ENCODE measurements at places on chromosomes 7 and 10.

DNA sequence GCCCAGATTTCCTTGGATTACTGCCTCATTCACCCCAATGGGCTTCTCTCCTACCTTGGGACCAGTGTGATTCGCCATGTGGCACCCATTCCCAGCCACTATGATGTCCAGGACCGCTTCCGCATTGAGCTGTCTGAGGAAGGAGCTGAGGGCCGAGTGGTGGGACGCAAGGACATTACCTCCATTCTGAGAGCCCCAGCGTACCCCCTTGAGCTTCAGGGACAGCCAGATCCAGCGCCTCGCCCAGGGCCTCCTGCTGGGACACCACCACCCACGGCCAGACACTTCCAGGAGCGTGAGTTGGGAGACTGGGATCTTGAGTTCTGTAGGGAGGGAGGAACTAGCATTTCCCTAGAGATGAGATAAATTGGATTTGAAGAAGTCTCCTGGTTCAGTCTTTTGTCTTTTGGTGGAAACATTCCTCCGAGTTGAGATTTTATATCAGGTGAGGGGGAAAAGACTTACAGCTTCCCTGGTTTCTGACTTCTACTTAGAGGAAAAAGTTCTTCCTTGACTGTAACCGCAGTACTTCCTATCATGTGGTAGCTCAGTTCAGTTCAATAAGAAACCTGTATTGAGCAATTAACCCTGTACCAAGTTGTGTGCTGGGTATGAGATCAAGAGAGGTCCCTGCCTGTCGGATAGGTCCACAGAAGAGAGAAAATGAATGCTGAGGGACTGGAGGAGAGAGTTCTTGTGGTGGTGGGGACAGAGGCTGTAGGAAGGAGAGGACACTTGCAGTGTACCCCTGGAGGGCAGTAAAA lies 1.3 kb downstream of the MOSPD3 start:
- no peak for DNase-seq

DNA sequence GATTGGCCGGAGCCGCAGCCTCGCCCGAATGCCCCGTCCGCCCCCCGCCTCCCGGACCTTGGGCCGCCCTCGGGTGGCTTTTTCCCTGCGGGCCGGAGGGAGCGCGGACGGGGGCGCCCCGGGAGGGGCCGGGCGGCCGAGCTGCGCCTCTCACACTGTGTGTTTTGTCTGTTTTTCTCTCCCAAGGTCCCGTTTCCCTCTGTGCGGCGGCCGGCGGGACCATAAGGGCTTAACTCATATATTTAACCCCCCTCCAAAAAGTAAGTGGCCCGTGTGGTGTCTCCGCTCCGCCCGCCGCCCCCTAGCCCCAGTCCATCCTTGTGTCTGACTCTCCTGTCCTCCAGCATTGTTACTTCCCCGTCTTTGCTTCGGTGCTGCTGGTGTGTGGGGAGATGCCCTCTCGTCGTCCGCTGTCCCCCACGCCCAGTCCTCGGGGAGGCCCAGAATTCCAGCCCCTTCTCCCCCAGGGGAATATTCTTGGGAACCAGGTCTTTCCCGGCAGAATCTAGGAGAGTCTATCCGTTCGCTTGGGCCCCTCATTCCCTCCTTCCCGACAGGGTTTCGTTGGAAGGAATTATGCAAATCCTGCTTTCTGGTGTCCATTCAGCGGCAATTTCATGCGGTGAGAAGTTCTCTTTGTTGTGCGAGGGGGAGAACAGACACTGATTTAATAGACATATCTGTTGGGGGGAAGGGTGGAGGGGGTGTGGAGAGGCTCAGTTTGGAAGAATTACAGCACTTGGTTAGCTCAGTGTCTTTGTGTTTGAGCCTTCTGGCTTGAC lies 1.3 kb downstream of the LCOR start:
- no peak for DNase-seq

DNA sequence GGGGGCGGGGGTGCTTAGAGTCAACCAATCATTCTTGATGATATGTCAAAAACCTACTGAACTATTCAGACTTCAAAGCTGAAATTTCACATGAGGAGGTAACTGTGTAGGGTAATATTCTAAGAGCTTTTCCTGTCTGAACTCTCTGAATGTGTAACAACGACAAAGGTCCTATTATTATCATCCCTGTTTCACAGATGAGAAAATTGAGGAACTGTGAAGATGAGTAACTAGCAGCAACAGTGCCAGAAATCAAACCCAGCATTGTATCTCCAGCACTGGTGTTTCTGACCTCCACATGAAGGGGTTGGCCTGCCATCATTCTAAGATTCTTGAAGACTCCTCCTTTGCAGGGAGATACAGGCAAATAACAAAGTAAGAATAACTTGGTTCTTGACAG lies 294.7 kb upstream of the AOAH start:
- peak; percentile 22 for DNase-seq

DNA sequence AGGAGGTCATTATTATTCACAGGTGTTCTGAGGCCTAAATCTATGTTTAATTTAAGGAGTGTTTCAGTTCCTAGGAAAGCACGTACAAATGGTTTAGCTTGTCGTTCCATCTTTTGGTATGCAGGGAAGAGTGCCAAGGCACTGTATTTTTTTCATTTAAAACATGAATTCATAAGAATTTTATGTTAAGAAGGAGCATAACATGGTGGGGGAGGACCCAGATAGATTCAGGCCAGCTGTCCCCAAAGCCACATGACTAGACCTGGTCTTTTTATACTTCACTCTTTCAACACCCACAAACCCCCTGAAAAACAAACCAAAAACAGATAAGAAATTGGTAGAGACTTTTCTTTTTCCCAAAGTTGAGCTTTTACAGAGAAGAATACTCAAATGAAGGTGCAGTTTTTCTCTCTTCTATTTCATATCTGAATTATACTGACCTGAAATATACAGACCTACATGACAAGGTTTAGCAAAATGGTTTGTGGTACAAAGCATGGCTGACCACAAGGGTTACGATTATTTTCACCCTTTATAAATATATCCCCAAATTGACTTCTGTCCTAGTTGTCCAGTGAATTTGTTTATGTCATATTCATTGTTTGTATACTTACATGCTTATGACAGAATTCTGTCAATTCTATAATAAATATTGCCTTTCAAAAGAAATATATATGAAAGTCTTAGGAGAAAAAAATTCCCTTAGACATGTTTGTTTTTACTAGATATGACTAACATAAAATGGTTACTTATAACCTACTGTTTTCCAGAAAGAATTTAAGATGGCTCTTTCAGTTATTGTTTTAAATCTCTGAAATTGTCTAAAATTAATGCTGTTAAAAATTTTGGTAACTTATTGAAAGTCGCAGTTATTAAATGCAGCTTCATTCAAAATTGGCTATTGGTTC lies 71.3 kb downstream of the AP3M1 start:
- DNase-seq, result no peak

DNA sequence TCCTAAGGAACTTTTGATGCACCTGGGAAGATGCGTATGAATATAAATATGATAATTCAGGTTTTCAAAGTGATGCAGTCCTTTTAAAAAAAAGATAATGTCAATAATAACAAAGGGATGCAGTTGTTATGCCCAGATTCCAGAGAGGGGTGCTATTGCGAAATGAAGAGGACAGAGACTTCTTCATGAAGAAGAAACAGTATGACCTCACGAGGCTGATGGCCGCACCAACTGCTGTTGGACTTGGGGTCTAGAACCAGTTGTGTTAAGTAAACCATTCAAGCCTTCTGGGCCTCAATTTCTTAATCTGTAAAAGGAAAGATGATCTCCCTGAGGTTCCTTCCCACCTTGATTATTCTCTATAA lies 55.1 kb downstream of the LYZL2 start:
- DNase-seq, result no peak

GRCh38 chr10:43070121-43071085 lies 6.5 kb upstream of the RET start:
- DNase-seq, result no peak

- DNase-seq, result no peak
Observed at GRCh38 chr7:111091593-111092358, 849 bp downstream of the LRRN3 start.

GRCh38 chr7:28961972-28962371 lies 3.8 kb upstream of the TRIL start:
- DNase-seq, result no peak

DNA sequence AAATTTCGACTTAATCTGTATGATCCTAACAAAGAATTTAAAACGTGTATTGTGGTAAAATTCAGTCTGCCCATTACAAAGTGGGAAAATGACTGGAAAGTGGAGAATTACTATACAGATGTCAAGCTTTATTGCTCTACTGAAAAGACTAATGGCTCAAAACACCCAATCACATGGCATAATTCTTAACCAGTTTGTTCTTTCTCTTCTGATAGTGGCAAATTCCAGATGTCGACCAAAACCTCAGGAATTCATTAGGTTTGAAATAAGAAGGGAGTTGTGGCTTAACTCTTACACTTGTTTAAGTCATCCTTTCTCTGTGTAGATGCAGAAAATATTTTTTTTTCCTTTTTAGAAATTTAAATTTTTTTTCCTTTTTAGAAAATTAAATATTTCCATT lies 1254.9 kb upstream of the LRRN3 start:
- DNase-seq, result no peak

DNA sequence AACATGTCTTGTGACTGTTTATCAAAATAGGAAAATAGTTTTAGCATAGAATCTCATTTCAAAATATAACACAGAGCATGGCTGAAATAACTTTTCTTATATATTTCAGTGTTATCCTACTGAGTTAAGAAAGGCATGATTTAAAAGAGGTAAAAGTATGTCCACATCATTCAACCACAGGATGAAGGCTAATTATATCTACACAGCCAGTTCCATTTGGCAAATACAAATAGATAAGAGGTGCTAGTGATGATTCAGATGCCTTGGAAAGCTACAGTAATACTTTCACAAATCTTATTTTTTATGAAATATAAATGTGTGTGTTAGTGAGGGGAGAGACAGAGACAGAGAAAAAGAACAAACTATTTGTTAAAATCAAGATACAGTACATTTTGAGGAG lies 42.9 kb upstream of the PCDH15 start:
- no peak for DNase-seq

DNA sequence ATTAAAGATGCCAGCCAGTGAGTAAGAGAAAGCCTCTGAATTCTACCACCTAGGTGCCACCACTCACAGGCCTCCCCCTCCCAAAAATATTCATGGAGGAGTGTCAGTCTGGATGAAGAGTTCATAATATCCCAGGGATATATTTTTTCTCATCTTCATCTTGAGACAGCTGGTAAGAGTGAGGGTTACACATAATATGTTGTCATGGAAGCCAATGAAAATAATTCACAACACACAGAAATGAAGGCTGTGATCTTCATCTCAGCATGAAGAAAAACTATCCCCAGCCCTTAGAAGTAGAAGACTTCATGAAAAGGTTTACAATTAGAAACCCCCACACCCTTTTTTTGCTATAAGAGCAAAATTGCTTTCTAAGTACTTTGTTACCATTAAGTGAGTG lies 175.6 kb downstream of the DNAH11 start:
- DNase-seq, result no peak

DNA sequence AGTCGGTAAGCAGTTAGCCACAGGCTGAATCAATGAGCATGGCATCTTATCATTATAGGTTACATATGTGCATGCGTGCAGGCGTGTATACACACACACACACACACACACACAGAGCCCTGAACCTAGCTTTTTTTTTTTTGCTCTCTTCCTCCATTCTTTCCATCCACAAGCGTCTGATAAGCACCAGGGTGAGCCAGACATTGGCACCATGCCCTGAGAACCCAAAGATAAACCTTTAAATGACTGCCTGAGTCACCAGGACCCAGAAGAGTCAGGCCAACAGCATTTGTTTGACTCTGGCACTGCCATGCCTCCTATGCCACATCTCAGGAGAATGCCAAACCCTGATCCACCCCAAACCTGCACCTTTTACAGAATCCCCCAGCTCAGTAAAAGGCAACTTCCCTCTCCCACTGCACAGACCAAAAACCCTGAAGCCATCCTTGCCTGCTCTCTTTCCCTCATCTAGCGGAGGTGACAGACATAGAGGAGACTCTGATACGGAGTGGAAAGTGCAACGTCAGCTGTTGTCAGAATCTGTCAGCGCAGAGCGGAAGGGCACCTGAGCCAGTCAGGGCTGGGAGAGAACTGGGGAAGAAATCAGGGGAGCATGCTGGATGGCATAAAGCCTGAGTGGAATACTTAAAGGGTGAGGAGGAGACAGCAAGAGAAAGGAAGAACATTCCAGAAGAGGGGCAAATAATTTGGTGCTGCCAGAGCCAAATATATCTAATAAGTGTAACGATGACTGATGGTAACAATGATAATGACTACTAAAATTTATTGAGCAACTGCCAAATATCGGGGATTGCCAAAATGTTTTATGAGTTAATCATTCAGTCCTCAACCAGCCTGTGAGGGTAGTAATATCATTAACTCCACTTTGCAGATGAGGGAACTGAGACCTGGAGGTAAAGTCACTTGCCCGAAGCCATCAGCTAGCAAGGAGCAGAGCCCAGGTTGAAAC lies 3.2 kb downstream of the PARP12 start:
- no peak for DNase-seq

DNA sequence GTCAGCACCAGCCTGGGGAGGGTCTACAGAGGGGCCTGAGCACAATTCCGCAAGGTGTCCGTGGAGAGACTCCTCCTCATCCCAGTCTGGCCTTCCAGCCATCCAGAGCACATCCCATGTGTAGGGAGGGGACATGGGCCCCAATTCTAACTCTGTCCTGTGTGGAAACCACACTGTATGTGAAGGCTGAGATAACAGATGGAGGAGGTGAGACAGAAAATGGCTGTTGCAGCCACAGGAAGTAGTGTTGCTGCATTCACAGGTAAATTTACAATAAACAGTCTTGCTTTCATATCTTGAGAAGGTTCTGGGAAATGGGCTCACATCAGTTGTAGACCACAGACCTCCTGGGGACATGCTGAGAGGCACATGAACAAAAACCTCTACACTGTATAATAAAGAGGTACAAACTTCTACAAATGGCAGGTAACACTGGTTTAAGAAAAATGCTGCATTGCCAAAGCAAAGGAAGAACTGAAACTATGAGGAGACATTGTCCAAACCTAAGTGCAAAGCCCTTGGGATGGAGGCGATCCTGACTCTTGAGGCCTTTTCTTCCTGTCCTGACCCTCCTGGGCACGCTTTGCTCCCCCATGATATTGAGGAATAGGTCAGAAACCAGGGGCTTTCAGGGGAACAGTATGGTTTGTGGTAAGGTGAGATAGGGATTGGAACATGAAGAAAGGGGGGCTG lies 21.6 kb upstream of the GIMAP2 start:
- peak; percentile 70 for DNase-seq

- no peak for DNase-seq
Observed at GRCh38 chr10:129320340-129320739, 146.7 kb upstream of the MGMT start.

DNA sequence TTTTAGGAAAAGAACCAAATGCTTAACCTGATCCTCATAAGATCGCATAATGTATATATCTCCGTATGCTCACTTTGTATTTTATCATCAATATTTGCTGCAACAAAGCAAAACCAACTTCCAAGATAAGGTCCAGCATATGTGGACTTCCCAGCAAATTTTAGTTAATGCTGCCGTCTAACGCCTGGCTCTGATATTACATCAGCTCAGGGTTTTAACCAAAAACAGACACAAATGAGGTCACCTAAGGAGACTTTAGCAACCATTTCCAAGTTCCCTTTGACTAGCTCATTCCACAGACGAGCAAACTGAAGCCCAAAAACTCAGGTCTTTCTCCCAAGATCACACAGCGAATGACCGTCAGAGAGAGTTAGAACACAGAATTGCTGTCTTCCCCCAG lies 59.4 kb upstream of the UCN3 start:
- no peak for DNase-seq

- DNase-seq, result no peak
Observed at GRCh38 chr10:50279489-50279888, 28.2 kb upstream of the ASAH2 start.
